ENCODE measurements at places on chromosomes 11 and 22.

GRCh38 chr22:46162285-46162684 lies 12.0 kb downstream of the PPARA start:
- DNase-seq = no peak

- DNase-seq = no peak
Observed at GRCh38 chr22:36467042-36467810, 14.2 kb downstream of the TXN2 start.

- no peak for DNase-seq
Observed at GRCh38 chr22:34975721-34976120, 90.2 kb upstream of the ISX start.

GRCh38 chr11:34356130-34356529 lies 1.7 kb downstream of the ABTB2 start:
- no peak for DNase-seq

- peak; percentile 64 for DNase-seq
Observed at GRCh38 chr11:66080055-66080817, 10.2 kb downstream of the PACS1 start.

DNA sequence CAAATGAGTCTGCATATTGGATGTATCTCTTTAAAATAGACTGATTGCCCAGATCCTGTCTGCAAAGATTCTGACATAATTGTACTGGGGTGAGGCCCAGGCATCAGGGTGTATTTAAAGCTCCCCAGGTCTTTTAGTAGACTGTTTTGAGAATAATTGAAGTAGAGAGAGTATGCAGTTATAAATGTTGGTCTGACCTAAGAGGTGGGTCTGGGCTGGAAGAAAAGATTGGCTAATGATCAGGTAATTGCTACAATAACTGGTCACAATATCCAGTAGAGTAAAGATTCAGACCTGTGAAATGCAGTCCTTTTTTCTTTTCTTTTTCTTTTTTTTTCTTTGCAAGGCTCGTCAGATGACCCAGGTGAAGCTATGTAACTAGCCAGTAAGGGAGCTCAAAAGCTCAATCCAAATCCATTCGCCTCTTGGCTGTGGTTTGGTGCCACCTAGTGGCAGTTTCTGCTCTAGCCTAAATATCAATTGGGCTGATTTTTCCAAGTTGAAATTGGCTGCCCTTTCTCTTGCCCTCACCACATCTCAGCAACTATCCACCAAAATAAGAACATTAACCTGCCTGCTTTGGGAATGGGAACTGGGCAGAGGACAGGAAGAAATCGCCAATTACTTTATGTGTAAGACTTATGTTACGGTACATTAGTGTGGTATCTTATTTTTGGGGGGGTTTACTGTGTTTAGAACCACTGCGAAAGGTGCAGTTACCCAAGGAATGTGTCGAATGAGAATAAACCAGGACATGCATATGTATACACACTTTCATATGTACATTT lies 45.9 kb downstream of the ZNF143 start:
- peak; percentile 63 for DNase-seq

GRCh38 chr11:76362716-76363115 lies 18.2 kb downstream of the THAP12 start:
- no peak for DNase-seq

DNA sequence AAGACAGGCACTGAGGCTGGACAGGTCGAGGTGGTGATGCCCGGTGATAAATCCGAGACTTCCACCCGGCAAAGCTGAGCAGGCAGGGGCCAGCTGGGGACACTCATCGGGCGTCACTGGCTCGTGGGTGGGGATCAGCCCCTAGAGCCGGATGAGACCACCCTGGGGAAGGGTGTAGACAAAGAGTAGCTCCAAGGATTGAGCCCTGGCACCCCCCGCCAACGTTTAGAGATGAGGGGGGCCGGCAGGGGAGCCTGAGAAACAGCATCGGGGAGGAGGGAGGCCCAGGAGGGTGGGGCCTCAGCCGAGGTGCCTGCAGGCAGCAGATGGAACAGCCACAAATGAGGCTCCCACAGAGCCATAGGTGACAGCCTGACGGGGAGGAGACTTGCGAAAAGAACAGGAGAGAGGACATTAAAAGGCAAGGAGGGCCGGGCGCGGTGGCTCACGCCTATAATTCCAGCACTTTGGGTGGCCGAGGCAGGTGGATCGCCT lies 27.4 kb upstream of the CBX7 start:
- no peak for DNase-seq

- DNase-seq = no peak
Observed at GRCh38 chr11:112564228-112564955, 303.7 kb upstream of the PLET1 start.

GRCh38 chr11:101945448-101945847 lies 29.1 kb upstream of the ANGPTL5 start:
- DNase-seq = no peak

DNA sequence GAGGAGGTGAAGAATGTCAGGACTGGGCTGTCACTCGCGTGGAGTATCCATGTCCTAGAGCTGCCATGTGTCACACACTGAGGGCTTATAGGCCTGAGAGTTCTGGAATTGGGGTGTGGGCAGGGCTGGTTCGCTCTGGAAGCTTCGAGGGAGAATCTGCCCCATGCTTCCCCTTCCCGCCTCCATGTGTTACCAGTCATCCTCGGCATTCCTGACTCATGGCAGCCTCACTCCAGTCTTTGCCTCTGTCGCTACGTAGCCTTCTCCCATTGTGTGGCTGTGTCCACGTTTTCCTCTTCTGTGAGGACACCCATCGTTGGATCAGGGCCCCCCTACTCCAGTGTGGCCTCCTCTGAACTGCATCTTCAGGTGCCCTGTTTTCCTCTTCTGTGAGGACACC lies 301.2 kb downstream of the TBC1D22A start:
- no peak for DNase-seq

- no peak for DNase-seq
Observed at GRCh38 chr11:125218336-125218735, 53.8 kb downstream of the PKNOX2 start.

GRCh38 chr11:65225279-65226102 lies 36.3 kb upstream of the POLA2 start:
- DNase-seq = peak; percentile 11

- no peak for DNase-seq
Observed at GRCh38 chr11:116180806-116181600, 591.8 kb downstream of the BUD13 start.

- no peak for DNase-seq
Observed at GRCh38 chr11:88354912-88355311, 17.4 kb upstream of the CTSC start.

DNA sequence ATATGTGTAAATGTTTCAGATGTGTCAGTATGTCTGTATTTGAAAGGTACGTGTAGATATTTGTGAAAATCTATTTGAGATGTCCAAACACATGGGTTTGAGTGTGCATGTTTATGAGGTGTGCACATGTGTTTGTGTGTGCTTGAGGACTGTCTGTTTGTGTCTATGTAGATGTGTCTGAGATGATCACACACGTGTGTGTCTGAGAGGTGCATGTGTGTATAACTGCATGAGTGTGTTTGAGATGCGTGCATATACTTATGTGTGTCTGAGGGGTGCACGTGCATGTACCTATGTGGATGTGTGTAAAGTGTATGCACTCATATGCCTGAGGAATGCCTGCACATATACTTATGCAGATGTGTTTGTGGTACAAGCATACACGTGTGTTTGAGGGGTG lies 584.4 kb downstream of the BUD13 start:
- DNase-seq = no peak

DNA sequence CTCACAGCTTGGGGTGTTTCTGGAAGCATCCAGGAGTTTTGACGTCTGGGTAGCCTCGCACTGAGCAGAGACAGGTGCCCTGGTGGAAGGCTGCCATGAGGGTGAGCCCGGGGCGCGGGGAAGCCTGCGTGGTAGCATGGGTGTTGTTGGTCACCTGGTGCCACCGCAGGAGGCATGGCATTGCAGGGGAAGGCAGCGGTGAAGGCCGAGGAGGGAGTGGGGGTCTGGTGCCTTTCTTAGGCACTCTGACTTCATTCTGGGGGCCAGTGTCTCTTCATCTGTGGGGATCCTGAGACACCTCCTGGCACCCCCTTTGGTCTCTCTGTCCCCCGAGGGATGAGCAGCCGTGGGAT lies 271.2 kb downstream of the TBC1D22A start:
- no peak for DNase-seq

DNA sequence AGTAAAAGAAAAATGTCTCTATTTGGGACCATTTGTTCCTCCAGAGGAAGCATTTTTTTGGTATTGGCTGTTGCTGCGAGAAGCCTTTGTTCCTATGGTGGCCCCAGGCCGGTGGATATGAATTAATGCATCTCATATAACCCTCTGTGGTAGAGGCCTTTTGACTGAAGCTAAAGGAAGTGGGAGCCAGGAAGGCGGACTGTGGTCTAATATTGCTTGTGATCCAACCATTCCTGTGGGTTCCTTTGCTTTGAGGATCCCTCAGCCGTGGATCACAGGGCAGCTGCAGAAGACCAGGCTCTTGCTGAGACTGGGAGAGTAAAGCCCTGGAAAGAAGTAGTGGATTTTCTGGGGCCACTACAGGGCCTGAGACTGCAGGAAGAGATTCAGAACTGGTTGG lies 68.3 kb upstream of the NAV2 start:
- no peak for DNase-seq

- DNase-seq = no peak
Observed at GRCh38 chr22:31210556-31211421, 1.3 kb upstream of the LIMK2 start.

DNA sequence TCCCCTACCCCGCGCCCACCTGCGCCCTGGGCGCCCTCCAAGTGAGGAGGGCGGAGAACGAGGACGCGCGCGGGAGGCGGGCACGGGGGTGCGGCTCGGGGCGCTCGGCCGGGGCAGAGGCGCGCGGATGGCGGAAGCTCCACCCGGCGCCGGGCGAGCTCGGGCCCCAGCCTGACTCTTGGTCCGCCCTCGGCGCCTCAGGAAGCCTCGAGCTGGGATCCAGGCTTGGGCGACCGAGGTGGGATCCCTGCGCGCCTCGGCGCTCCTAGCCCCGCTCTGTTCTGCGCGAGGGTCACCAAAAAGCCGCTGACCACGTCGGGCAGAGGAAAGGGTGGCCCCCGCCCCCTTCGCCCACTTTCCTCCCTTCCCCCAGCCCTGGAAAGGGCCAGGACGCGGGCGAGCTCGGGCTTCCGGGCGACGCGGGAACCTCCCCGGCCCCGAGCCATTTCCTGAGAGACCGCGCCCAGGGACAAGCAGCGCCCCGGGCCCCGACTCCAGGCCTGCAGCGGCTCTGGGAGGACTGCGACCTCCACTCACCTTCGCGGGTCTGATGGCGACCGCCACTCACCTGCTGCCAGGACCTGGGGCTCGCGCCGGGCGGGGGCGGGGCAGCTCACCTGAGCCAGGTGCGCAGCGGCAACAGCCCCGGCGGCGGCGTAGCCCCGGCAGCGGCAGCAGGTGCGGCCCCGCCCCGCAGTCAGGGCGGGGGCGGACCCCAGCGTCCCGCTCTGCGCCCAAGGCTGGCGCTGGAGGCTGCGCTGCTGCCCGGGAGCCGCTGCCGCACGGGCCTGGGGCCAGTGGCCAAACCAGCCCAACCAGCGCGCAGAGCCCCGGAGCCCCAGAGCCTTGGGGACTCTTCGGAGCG lies 2.2 kb upstream of the SIGIRR start:
- DNase-seq = no peak

GRCh38 chr11:1827095-1827813 lies 7.5 kb upstream of the SYT8 start:
- DNase-seq = no peak

- DNase-seq = no peak
Observed at GRCh38 chr22:19905347-19906276, 36.0 kb upstream of the COMT start.

DNA sequence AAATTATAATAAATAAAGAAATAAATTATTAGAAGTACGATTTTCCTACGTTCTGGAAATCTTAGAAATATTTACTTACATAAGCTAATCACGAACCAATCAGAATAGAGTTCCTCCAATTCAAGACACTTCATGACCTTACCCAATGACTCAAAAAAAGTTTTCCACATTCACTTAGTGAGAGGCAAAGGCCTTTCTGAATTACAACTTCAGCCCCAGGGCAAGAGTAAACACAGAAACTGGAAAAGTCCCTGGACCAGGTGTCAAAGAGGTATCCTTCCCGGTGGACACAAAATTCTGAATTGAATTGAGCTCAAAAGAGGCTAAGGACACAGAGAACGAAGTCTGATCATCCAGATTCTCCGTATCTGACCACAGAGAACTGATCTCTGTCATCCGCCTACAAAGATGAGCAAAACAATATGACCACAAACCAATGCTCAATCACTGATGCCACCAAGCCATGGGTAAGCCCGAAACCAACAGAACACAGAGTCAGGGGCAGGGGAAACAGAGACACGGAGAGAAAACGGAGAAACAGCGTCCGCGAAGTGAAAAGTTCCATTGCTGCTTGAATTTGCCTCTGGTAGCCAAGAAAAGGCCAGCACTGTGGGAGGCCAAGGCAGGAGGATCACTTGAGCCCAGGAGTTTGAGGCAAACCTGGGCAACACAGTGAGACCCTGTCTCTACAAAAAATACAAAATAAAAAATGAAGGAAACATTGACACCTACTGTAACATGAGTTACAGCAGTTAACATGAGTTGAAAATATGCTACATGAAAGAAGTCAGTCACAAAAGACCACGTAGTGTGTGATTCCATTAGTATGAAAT lies 6.8 kb downstream of the BID start:
- no peak for DNase-seq

DNA sequence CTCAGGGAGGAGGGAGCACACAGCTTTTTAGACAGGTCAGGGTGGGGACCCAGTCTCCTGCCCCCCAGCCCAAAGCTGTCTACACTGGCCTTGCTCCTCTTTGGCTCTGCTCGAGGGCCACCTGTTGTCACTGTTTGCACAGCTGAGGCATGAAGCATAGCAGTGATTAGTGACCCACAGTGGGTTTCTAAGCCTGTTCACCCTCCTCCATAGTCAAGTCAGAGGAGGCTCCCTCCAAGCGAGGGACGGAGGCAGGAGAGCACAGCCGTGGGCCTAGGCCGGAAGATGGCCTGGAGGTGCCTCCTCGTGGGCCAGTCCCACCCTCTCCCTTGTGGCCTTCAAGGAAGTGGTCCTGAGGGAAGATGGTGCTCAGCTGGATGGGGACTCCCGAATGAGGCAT lies 241.1 kb downstream of the GRIK4 start:
- DNase-seq = no peak

DNA sequence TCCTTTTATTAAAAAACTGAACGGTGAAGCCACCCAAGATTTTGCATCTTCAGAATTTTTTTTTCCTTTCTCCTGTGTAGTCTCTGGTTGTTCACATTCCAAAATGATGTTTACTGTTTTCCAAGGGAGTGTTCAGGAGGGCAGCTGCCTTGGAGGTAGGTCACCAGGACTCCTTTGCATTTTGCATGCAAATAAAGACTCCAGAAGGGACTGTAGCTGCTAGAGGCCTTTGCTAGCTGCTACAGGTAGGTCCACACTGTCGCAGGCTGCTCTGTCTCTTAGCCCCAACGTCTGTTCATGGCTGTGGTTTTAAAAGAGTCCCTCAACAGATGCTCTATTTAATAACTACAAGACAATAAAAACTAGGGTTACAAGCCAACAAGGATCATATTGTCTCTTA lies 11.4 kb downstream of the CTSC start:
- DNase-seq = no peak

DNA sequence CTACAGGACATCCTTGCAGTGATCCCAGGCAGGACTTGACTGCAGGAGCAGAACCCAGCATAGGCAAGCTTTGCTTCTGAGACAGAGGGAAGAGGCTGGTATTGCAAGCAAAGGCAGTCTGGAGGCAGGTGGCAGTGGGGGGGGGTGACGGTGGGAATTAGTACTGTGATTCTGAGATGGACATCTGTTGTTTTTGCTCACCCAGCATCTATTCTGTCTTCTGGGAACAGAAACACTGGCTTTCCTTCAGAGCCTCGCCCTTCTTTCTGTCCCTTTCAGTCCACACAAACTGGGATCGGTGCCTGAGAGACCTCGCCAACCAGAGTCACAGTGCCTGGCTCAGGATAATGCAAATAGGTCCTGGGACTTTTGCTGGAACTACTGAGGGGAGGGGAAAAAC lies 31.2 kb upstream of the RASL10A start:
- DNase-seq = no peak

GRCh38 chr11:68211546-68211945 lies 1.6 kb downstream of the KMT5B start:
- no peak for DNase-seq

Data from activated CD8-positive, alpha-beta memory T cell treated with anti-CD3 and anti-CD28 coated beads for 4 hours (primary cell).